EL (cell line): ENCODE measurements at places on chromosomes 11 and 22.

GRCh38 chr11:75561426-75562047, 516 bp upstream of the SERPINH1 start:
- DNase-seq, result no peak

- no peak for DNase-seq
Measured at GRCh38 chr11:12289667-12290476, 87.5 kb upstream of the PARVA start.

DNA sequence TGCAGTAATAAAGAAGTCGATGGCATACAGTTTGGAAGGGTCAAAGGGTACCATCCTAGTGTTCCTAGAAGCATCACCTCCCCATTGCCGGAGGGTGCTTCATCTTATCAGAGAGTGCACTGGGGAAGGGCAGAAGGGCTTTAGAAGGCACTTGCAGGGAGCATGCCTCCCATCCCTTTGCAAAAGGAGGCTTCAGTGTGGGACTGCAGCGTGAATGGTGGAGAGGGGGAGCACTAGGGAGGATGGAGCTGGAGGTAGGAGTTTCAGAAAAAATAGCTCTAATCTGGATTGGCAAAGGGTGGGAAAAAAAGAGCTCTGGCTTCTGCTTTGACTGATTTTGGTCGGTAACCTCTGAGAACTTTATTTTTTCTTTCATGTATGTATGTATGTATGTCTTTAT, 5.0 kb downstream of the NTM start:
- no peak for DNase-seq

- DNase-seq, result no peak
Measured at GRCh38 chr11:9344061-9344680, 29.8 kb upstream of the TMEM41B start.

DNA sequence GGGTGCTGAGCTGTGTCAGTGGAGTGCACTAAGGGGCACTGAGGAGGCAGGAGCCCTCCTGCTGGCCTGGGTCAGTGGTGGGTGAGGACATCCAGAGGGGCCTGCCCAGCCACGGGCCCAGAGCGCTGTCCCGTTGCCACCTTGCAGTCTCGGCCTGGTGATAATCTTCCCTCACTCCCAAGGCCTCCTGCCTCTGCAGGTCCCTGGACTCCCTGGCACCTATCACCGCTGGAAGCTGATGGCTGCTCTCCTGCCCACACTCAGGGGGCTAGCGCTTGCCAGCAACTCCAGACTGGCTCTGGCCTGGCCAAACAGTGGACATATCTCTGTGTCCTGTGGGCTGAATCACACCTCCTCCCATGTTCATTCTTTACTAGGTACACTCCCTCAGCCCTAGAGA, 86.5 kb upstream of the PITPNB start:
- DNase-seq, result no peak

- no peak for DNase-seq
Measured at GRCh38 chr11:71334191-71334590, 81.8 kb upstream of the SHANK2 start.
